NCI-H345 (cell line): ENCODE measurements at places on chromosomes 1 and 21.

- no peak for DNase-seq
Measured at GRCh38 chr1:9331558-9332346, 39.1 kb downstream of the SPSB1 start.

- DNase-seq = no peak
Measured at GRCh38 chr21:17921579-17922530, 102.7 kb upstream of the C21orf91 start.

GRCh38 chr21:37627561-37627960 lies 261.0 kb downstream of the DYRK1A start:
- no peak for DNase-seq

DNA sequence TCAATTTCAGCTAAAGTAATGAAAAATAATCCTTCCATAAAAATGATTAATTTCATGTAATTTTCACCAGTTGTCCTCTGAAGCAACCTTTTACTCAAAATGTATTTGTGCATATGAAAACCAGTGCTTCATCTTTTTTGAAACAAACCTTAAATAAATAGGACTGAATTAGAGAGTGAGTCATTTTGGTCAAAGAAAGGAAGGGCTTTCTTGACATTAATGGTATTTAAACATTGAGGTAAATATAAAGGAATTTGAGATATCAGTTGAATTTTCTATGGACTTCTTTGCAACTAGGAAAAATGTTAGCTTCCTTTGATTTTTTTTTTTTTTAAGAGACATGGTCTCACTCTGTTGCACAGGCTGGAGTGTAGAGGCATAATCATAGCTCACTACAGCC lies 38.7 kb downstream of the SNX7 start:
- no peak for DNase-seq

DNA sequence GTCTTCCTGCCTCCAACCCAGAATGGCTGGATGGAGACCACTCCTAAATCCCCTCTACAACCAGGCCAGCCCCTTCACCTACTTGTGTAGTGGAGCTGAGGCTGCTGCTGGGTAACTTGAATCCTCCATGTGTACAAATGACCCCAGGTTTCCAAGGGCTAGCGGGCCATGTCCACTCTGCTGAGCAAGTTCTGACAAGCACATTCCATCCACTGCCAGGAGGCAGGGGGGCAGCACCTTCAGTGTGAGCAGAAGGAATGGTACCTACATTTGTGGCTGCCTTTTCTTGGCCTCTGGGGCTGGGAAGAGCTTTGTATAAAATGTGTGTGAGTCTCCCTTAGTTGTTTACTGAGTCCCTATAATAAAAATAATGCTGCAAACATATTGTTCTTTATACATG lies 14.5 kb downstream of the KIAA0040 start:
- DNase-seq = no peak

- no peak for DNase-seq
Measured at GRCh38 chr1:100585786-100586185, 47.8 kb downstream of the GPR88 start.

GRCh38 chr1:178609015-178609414 lies 96.1 kb downstream of the TEX35 start:
- no peak for DNase-seq

DNA sequence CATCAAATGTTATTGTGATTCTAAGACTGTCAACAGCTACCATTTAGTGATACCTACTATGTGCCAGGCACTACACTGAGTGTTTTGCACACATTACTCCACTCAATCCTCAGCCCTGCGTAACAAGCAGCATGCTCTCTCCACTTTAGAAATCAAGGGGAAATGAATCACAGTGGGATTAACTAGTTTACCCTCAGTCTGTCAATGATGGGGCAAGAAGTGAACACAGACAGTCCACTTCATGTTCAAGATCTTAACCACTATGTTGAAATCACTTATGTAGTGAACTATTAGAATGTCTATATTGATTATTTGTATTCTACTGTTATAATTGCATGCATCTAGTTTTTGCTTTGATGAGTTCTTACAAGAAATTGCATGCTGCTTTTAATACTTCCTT lies 165.3 kb downstream of the LTN1 start:
- no peak for DNase-seq

- no peak for DNase-seq
Measured at GRCh38 chr21:37159949-37160348, 86.9 kb downstream of the TTC3 start.

DNA sequence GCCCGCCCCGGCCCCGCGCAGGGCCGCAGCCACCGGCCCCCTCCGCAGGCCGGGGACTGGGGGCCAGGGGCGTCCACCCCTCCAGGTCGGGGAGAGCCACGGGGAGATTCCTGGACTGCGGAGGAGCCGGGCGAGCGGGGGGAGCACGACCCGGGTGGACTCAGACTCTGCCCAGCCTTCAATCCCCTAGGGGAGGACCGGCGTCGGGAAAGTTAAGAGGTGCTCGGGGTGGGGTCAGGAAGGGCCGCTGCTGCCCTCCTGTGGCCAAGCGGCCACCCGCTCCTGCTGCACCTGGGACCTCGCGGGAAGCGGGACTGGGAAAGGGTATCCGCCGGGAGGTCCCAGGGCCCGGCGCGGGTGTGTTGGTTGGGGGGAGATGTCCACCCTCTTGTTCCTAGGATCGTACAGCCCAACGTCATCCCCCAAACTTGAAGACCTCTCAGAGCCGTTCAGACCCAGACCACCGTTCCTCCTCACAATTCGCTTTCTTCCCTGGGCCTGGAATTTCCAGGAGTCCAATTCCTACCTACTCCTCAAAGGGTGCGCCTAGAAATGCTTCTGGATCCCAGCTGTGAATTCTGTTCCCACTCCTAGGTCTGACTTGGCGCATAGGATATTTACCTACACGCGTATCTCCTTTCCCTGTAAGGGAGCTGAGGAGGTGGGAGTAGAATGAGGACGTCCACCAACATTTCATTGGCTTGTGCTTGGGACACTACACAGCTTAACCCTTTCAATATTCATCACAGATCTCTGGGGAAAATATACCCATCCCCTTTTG lies 484 bp upstream of the RHOC start:
- peak; percentile 82 for DNase-seq

DNA sequence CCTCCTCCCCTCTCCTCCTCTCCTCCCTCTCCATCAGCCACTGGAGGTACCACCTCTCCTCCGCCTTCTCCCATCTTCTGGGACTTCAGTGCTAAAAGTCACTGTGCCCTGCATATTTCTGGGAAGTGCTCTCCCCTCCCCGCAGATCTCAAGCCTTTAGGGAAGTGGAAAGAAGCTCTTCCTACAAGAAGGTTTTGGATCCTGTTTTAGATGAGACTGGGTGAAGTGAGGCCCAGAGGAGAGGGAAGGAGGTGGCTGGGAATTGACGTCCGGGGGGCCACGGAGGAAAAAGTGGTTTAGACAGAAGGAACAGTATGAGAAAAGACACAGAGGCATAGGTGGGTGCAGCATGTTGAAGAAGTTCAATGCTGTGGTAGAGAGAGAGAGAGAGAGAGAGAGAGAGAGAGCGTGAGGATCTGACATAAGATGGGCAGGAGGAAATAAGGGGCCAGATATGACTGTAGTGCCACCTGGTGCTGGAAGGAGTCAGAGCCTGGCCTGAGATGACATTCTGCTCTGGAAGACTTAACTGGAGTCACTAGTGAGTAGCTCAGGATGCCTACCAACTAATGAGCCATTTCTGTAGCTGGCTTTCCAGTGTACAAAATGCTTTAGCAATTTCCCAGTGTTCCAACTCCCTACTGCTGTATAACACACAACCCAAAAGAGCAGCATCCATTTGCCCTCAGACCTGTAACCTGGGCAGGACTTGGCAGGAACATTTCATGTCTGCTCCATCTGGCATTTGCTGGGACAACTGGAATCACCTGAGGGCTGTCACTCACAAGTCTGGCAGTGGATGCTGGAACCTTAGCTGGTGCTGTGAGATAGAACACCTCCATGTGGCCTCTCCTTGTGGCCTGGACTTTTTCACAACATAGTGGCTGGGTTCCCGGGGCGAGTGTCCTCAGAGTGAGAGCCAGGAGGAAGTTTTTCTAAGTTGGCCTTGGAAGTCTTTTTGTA lies 16.6 kb upstream of the ZSCAN20 start:
- DNase-seq = peak; percentile 63

GRCh38 chr1:157202331-157202730 lies 64.1 kb upstream of the ETV3 start:
- DNase-seq = no peak

- DNase-seq = no peak
Measured at GRCh38 chr1:174160603-174161002, 1.3 kb downstream of the RABGAP1L start.

DNA sequence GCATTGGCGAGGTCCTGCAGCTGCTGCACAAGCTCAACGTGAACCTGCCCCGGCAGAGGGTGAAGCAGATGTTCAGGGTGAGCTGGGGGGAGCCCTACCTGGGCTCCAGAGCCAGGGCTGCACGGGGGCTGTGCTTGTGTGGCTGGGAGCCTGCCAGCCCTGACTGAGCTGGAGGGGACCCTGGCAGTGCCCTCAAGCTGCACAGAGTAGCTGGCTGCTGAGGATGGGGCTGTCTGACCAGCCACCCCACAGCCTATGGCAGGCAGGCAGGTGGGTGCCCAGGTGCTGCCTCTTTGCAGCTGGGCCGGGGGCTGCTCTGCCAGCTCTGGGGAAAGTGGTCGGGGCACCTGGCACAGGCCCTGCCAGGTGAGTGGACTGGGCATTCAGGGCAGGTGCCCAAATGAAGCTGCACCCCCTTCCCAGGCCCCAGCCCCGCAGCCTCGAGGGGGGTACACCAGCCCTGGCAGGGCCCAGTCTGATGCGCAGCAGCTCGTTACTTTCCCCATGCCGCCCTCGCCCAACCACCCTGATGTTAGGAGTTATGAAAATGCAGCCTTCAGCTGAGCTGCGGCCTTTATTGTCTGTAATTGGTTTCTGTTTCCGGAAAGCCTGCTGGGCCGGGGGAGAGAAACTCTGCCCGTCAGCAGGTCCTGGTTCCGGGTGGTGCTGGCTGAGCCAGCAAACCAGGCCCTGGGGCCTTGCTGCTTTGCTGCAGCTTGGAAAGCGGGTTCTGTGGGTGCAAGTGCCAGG lies 4.3 kb downstream of the PLCH2 start:
- no peak for DNase-seq

- DNase-seq = no peak
Measured at GRCh38 chr1:234913771-234914170, 214.9 kb downstream of the TOMM20 start.

DNA sequence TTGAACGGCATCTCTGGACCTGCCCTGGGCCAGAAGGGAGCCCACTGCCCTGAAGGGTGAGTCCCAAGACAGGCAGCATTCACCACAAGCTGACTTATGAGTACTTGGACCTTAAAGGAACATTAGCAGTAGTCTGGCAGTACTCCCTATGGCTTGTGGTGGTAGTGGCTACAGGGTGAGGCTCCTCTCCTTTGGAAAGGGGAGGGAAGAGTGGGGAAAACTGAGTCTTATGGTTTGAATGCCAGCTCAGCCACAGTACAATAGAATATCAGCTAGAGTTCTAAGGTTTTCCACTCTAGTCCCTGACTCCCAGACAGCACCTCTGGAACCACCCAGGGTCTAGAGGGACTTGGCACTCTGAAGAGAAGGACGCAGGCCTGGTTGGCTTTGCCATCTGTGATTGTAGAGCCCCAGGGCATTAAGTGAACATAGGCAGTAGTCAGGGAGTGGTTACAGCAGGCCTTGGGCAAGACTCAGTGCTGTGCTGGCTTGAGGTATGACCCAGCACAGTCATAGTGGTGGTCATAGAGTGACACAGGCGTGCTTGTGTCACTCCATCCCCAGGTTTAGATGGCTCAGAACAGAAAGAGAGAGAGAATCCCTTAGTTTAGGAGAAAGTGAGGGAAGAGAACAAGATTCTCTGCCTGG lies 31.0 kb downstream of the CD53 start:
- no peak for DNase-seq

- DNase-seq = no peak
Measured at GRCh38 chr1:158396646-158397045, 2.6 kb downstream of the OR10T2 start.

GRCh38 chr1:232130815-232131480 lies 499.0 kb downstream of the SIPA1L2 start:
- no peak for DNase-seq

DNA sequence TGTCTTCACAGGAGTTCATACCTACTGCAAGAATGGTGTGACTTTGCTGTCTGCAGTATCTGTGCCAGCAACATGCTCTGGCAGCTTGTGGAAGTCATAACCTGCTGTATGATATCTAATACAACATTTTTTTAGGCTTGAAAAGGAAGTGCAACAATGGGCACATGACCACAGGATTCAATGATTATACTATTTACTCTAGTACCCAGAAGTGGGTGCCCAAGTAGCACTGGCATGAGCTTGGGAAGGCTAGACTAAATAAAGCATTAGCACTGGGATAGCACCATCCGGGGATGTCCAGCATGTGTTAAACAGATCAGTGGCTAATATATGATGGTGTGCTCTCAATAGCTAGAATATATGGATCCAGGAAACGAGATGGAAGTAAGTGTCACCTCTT lies 98.6 kb upstream of the PDE4B start:
- no peak for DNase-seq

GRCh38 chr1:15543589-15544568 lies 17.2 kb downstream of the DNAJC16 start:
- no peak for DNase-seq

DNA sequence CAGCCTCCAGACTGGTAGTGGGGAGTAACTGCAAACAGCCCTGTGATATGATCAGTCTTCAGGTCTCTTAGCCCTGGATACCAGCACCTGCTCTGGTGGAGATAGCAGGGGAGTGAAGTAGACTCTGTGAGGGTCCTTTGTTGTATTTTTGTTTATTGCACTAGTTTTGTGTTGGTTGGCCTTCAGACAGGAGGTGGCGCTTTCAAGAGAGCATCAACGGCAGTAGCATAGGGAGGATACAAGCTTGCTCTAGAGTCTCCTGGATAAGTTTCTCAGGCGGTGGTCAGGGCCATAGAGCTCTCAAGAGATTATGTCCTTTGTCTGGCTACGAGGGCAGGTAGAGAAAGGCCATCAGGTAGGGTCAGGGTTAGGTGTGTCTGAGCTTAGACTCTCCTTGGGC lies 116.4 kb downstream of the USH2A start:
- DNase-seq = no peak

- no peak for DNase-seq
Measured at GRCh38 chr1:91651243-91651642, 150.6 kb downstream of the CDC7 start.

- no peak for DNase-seq
Measured at GRCh38 chr1:159144571-159144970, 26.8 kb upstream of the CADM3 start.

DNA sequence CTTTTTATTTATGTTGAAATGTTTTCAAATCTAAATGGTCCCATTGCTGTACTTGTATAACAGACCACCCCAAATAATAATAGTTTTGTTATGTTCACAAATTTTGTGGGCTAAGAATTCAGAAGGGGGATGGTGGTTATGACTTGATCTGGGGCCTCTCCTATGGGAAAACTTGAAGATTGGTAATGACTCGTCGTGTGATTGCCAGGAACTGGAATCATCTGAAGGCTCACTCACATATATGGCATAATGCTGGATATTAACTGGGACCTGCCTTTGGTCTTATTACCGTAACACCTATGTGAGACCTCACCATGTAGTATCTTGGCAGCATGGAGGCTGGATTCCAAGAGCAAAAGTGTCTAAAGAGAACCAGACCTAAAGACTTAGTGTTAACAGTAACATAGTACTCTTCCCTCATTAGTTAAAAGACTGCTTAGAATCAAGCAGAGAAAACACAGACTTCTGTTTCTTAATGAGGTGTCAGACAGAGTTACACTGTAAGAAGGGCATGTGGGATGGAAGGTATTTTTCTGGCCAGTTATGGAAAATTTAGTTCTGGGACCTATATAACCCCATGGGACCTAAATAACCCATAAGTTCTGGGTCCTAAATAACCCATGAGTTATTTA lies 11.9 kb downstream of the LYPLAL1 start:
- no peak for DNase-seq

- no peak for DNase-seq
Measured at GRCh38 chr1:161805399-161806197, 39.5 kb downstream of the ATF6 start.

GRCh38 chr1:39609618-39610331 lies 29.7 kb downstream of the HEYL start:
- DNase-seq = no peak
